Pancreas (tissue), 10 donors: ENCODE measurements at places on chromosomes 3 and 15. TPM values are rescaled to one million over a fixed set of nuclear protein-coding genes. Genes with fewer than 3 reads are reported as not detected.

The CHST13 gene
- polyA plus RNA-seq, result 0.08 TPM

- no peak for DNase-seq
These were observed 30.7 kb downstream of the SCN11A start for GRCh38 chr3:39021029-39021428.

The TMEM212 gene
- not detected for polyA plus RNA-seq

- DNase-seq, result no peak
These were observed 73.4 kb upstream of the CADM2 start for GRCh38 chr3:84885199-84885882.

DNA sequence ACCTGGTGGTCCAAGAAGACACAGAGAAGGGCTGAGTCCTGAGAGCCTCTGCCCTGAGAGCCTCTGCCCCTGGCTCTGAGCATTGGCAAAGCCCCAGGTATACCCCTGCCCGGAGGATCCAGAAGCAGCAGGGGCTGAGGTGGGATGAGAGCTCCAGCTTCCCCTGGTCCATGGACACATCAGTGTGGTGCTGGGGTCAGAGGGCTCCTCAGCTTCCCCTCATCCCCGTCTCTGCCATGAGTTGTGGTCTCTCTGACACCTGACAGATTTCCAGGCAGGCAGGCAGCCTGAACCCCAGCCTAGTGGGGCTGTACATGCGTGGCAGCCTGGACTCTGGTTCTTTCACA is 3.5 kb upstream of the KLF15 start:
- no peak for DNase-seq

- DNase-seq, result no peak
These were observed 90.6 kb downstream of the CRYGS start for GRCh38 chr3:186453531-186453930.

- DNase-seq, result no peak
These were observed 16.7 kb upstream of the PIGZ start for GRCh38 chr3:196985298-196985697.

The EOMES gene
- 0.05 TPM for polyA plus RNA-seq

GRCh38 chr15:44435893-44436667 is 8.7 kb downstream of the CTDSPL2 start:
- no peak for DNase-seq

The LRRC31 gene
- polyA plus RNA-seq, result not detected

GRCh38 chr3:187265461-187265955 is 26.0 kb downstream of the MASP1 start:
- no peak for DNase-seq

The PLSCR5 gene
- not detected for polyA plus RNA-seq

- DNase-seq, result no peak
These were observed 180.8 kb downstream of the PYDC2 start for GRCh38 chr3:191641789-191642188.

GRCh38 chr3:16112910-16113504 is 61.5 kb upstream of the GALNT15 start:
- DNase-seq, result no peak

The SH2D7 gene
- 0.15 TPM for polyA plus RNA-seq

GRCh38 chr3:147758771-147759170 is 349.6 kb downstream of the ZIC1 start:
- DNase-seq, result no peak

DNA sequence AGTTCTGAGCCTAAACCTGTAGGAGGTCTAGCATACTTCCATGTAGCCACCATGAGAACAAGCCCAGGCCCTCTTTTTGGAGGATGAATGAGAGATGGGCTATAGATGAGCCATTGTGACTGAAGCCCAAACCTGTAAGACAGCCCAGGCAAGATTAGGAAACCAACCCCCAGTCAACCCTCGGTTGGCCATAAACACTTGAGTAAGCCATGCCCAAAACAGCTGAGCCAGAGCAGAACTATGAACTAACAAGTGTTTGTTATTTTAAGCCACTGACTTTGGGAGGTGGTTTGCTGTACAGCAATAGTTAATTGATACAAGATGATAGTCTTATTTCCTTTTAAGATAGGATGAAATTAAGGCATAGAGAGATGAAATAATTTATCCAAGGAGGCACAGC is 12.4 kb upstream of the CPNE4 start:
- DNase-seq, result no peak

- no peak for DNase-seq
These were observed 1520.6 kb upstream of the CADM2 start for GRCh38 chr3:83438188-83438587.

GRCh38 chr15:74789171-74789631 is 7.3 kb downstream of the CSK start:
- DNase-seq, result no peak

DNA sequence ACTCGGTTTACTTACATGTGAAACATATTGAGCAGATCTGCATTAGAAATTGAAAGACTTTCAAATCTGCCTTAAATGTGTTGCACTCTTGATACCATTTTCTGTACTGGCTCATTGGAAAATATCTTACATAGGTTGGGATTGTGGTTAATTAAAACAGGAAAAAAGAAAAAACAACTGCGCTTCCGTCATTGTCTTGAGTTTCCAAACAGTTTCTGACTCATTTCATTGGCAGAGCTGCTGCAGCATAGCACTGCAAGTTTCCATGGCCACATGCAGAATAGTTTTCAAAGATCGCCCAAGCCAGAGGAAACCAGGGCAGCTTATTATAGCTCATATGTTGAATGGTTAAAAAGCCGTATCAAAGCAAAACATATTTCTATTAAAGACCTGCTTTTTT is 446.6 kb upstream of the BCHE start:
- no peak for DNase-seq

- DNase-seq, result no peak
These were observed 56.5 kb downstream of the SLC7A14 start for GRCh38 chr3:170529346-170529745.
